ENCODE measurements at places on chromosomes 1 and 21.

DNA sequence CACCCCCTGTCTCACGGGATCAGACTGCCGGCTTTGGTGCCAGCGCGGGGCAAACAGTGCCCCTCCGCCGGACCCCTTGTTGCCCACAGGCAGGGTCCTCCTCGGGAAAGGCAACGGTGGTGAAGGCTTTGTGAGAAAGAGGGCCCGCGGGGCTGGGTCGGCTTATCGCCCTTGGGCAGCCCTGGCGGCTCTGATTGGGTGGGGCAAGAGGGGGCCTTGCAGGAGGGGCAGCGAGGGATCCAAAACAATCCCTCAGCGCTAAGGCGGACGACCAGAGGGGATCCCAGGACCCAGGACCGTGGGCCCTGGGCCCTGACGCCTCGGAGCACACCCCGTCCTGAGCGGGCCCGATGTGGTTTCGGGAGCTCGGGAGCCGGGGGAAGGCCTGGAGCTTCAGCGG is 3.9 kb upstream of the ZNF678 start:
- DNase-seq: no peak

DNA sequence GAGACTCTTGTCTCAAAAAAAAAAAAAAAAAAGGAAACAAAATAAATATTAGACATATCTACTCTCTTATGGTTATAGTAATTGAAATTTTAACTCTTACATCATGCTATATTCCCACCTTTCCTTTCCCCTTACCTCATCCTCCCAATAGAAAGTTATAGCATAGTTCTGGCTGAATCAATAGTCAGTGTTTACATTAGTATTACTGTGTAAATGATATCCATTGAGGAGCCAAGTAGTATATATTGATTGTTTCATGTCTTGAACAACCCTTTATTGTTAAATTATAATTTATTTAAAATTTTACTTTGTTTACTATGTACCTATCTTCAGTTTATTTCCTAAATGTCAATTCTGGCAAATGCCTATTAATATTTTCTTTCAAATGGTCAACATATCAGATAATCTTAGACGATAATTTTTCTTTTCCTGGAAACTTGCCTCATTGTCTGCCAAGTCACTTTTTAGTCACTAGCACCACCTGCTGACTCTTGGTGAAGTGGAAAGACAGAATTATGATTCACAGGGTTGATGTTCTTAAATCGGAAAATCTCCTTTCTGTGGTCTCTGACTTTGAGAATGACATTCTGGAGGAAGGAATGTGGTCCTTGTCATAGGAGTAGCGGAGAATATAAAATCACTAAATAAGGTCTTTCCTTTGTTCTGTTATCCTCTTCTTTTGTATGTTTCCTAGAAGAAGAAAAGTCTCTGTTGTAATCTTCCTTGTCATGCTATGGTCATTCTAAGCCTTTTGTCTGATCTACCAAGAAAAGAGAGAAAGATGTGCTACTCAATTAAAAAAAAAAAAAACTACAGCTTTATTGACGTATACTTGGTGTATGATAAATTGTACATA is 8.6 kb downstream of the HJV start:
- DNase-seq: no peak

GRCh38 chr1:219806020-219806419 is 122.3 kb downstream of the SLC30A10 start:
- DNase-seq: no peak

- no peak for DNase-seq
These were observed 8.7 kb upstream of the CD34 start for GRCh38 chr1:207919523-207920170.

DNA sequence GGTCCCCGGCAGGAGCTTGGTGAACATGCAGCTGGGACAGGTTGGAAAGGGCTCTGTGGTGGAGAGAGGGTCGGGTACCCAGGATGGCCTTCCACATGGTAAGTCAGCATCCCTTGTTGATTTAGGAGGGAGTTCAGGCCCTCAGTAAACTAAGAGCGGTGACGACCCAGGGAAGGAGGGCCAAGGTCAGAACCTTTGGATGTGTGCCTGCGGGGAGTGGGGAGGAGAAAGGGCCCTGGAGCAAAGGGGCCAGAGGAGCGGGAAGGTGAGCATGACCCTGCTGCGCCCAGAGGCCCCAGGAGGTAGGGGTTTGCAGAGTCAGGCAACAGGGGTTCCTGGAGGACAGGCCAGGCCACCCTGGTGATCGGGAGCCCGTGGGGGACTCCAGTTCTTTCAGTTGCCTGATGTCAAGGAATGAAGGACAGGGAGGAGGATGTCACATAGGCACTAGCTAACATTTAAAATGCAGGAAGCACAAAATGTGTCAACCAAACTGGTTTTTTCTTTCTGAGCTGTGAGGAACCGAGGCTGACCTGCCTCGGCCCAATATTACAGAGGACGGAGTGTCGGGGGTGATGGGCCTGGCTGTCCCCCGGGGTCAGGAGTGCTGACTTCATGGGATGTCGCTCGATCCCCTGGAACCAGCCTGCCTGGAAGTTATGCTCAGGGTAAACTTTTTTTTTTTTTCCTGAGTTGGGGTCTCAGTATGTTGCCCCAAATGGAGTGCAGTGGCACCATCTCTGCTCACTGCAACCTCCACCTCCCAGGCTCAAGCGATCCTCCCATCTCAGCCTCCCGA is 117.4 kb upstream of the SLC45A1 start:
- DNase-seq: no peak

Measured in suprapubic skin (tissue), 4 donors.